ENCODE measurements at places on chromosomes 2 and 18. TPM values are rescaled to one million over a fixed set of nuclear protein-coding genes. Genes with fewer than 3 reads are reported as not detected.

- no peak for DNase-seq
These were observed 45.5 kb downstream of the MYO7B start for GRCh38 chr2:127581050-127581345.

GRCh38 chr18:78685250-78685979 is 294.2 kb upstream of the SALL3 start:
- DNase-seq: no peak

GRCh38 chr18:42883169-42883568 is 232.3 kb downstream of the RIT2 start:
- no peak for DNase-seq

DNA sequence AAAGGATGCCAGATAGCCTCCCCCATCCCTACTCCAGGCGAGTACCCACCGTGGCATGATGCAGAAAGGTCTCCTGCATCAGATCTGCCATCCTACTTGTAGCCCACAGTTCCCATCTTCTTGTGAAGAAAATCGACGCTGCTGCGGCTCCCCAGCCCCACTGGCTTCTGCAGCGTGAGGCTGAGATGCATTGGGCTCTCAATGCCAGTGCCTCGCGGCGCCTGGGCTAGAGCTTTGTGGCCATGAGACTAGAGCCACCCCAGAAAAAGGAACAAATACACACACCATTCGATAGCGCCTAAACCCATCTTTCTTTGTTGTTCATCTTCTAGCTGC is 2.8 kb downstream of the NOL4 start:
- no peak for DNase-seq

The TRABD2A gene
- 83.3 TPM for total RNA-seq

DNA sequence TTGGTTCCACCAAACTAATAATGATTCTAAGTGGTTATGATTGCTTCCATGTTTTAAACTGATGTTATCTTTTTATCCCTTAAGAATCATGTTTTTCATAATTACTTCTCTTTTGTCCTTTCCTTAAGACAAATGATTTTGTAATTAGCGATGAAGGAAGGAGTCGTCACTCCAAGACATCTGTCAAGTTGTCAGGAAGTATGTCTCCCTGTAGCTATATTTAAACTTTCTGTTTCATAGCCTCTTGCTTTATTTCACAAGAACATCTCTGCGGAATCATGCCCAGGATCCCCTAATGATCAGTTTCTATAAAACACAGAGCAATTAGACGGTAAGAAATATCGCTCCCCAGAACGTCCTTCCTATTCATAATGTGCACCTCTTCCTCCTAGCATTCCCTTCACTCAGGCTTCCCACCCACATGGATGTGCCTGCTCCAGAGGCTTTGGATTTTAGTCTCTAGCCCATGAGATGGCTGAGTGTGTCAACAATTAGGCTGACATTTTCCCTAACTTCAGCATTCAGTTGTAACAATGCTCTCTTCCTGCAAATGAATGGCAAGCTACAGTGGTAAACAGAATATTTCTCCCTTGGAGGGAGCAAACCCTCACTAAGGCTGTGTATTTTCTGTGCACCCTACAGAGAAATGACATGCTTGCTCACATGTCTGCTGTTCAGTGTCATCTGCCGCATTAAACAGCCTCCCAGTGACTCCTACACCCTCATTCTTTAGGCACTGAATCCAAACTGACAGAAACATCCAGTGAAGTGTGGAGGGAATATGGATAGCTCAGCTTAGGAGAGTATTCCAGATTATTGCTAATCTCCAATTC is 879.6 kb upstream of the CELF4 start:
- DNase-seq: no peak

The HOXD13 gene
- not detected for total RNA-seq

The CHST9 gene
- total RNA-seq: not detected

The IL36G gene
- total RNA-seq: not detected
